Activated naive CD8-positive, alpha-beta T cell treated with anti-CD3 and anti-CD28 coated beads for 36 hours (primary cell): ENCODE measurements at places on chromosomes 12 and 14.

DNA sequence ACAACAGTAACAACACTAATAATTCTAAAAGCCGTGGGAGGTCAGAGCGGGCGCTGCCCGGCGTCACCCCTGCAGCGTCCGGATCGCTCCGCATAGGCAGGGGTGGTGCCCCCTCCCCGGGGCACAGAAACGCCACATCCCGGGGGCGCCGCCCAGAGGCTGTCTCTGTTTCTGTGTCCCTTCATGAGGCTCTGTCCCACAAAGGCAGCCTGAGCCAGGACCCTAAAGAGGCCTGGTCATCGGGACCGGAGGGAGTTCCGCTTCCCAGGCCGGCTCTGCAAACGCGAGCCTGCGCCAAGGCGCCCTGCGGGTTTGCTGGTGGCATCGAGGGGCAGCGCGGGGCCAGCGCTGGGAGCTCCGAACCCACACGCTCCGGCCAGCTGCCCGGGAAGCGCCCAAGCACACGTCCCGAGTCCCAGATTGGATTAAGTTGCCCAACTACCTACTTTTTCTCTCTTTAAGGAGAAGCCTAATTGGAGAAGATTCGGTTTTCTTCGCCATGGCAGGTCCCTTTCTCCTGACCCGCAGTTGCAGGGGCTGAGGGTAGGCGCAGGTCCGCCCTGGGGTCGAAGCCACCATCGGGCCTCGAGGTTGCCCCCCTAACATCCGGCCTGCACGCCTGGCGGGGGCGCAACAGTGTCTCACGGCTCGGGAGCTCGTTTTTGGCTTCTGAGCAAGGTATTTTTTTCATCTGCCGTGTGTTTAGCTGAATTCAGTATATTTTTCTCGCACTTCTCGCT, 421.7 kb downstream of the VRK1 start:
- H3K4me1 ChIP-seq: peaks cover 15% of the 10 kb centered on the region
- peak overlapping the region; percentile 79 for H3K4me3 ChIP-seq
- peaks cover 14% of the 10 kb centered on the region for H3K27me3 ChIP-seq

DNA sequence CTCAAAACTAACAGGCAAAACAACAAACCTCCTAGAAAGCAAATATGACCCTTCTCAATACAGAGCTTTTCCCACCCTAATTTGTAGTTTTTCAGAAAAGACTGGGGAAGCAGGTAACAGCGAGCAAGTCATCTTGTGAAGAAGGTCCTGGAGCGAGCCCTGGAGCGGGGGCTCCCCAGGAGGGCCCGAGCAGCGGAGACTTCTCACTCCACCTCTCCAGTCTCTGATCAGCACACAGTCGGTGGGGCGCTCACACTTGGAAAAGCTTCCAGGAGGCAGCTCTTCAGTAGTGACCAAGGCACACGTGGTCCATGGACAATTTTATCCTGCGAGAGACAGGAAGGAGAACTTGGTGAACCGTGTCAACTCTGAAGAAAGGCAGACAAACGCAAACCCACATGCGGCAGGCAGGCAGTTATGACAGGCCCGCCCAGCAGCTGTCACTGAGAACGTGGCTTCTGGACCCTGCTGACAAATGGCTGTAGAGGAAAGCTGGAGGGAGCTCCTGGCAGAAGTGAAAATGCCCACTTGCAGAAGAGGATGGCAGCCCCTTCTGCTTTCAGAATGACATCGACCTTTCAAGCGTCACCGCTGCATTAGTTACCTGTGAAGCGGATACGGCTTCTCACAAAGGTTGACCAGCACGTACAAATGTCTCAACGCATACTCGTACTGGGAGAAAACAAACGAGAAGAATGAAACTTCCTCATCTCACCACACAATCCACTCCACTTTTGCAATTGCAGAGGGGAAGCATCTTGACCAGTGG, 44.2 kb downstream of the LGMN start:
- no peak for DNase-seq
- no peak overlapping the region for H3K27ac ChIP-seq
- H3K4me1 ChIP-seq: no peaks in the 10 kb centered on the region
- no peaks in the 10 kb centered on the region for H3K27me3 ChIP-seq

GRCh38 chr14:67225523-67225922, 15.7 kb upstream of the PALS1 start:
- DNase-seq: no peak
- peaks cover 4% of the 10 kb centered on the region for H3K27me3 ChIP-seq
- H3K4me1 ChIP-seq: peaks cover 6% of the 10 kb centered on the region
- H3K27ac ChIP-seq: no peak overlapping the region

DNA sequence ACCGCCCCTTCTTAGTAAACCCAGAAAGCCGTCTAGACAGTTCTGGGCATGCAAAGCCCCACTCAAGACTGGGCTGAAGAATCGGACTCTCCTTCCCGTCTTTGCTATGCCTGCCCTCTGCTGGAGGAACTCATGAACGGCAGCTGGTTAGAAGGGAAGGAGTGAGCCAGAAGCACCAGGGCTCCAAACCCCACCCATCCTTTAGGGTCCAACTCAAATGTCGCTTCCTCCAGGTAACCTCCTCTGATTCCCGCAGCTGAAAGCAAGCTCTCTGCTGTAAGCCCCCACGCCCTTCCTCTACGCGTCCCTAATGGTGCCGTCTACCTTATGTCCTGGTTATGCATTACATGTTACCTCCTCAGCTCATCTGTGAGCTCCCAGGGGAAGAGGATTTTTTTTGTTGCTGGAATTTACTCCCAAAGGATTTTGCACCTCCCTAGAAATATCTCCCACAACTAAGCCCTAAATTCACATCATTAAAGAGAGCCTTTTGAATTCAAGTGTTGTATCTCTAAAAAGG, 59.0 kb upstream of the SCN8A start:
- no peaks in the 10 kb centered on the region for H3K36me3 ChIP-seq
- peaks cover 14% of the 10 kb centered on the region for H3K27me3 ChIP-seq
- no peak overlapping the region for H3K27ac ChIP-seq

GRCh38 chr14:96844857-96845570, 47.8 kb downstream of the VRK1 start:
- peaks cover 2% of the 10 kb centered on the region for H3K4me1 ChIP-seq
- peaks cover 40% of the 10 kb centered on the region for H3K36me3 ChIP-seq
- H3K4me3 ChIP-seq: no peak overlapping the region
- H3K27ac ChIP-seq: no peak overlapping the region
